Stimulated activated CD8-positive, alpha-beta memory T cell treated with anti-CD3 and anti-CD28 coated beads, Interleukin-4, amount 100 ng/mL, for 4 hours (primary cell): ENCODE measurements at places on chromosomes 2 and 18.

- DNase-seq: no peak
These were observed 732 bp upstream of the ANXA4 start for GRCh38 chr2:69741229-69741574.

- no peak for DNase-seq
These were observed 37.6 kb upstream of the MSTN start for GRCh38 chr2:190099890-190100697.

DNA sequence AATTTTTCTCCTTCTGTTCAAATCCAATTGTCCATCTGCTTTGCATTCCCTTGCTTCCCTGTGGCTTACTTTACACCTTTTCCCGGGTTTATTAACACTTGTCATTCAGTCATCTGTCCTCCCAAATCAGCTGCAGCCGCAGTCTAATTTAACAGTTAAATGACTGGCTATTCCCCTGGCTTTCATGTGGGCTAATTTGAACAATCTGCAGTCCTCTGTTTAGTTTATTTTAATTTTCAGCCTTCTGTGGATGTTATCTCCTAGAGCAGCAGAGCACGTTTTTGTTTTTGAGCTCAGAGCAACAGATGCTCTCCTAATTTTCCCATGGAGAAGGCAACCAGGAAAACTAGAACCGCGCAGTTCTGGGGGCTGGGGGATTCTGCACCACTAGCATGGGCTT, 55.0 kb downstream of the MEP1B start:
- DNase-seq: no peak

DNA sequence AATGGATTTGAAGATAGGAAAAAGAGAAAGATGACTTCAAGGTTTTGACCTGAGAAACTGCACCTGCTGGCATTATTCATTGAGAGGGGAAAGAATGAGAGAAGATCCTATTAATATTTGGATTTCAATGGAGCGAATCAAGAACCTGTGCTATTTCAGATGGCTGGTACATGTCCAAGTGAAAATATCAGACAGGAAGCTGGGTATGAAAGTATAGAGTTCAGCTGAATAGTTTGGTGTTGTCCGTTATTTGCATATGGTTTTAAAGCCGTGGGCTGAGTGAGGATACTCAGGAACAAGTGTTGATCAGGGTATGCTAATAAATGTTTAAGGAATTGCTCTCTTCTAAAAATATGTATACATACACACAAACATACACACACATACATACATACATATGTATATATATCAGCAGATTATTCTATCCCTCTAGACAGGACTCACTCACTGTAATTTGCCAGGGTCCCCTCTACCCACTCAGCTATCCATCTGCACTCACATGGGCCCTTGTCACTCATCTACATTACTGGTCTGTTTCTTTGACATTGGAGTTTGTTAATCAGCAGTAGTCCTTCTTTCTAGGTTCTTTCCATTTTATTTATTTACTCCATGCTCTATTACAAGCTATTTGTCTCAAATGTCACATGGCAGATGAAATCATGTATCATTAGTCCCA, 33.9 kb upstream of the IKZF2 start:
- no peak for DNase-seq

DNA sequence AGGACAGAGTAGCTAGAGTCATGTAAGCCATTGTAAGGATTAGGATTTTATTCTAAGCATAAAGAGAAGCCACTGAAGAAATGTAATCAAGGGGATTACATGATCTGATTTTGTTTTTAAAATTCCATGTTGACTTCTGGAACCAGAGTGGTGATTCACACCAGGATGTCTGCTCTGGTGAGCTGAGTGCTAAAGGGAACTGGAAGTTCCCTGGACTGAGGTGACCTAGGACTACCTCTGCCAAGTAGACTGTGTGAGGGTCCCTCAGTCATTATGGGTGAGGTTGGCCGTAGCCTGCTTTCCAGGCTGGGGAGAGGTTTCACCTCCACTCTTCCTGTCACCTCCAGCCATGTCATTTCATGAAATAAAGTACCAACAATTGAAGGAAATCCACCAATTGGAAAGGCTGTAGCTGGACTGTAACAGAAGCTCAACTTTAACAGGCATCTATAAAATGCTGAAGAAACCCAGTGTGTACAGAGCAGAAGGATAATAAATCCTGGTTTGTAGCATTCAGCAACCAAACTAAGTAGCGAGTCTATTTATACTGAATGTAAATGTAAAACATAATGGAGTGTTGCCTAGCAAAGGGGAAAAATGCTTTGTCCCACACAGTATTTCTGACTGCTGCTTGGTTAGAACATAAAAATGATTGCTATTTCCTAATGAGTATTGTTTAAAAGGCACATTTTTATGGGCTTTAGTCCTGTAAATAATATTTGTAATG, 507.4 kb upstream of the PKDCC start:
- no peak for DNase-seq

DNA sequence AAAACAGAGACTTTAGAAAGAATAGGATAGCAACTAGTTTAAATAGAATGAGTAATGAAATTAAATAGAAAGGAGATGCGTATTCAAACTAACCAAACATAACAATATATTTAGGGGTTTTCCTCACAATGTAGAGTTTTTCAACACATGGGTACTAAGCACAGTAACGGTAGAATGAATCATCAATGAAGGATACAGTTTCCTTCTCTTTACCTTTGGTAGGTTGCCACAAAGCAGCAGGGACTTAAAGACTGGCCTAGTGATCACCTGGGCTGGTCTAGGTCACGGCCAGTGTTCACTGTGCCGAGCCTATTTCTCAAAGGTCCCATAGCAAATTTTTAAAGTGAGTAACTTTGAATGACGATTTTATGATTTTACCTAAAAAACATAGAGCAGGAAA, 311.7 kb downstream of the XIRP2 start:
- no peak for DNase-seq

DNA sequence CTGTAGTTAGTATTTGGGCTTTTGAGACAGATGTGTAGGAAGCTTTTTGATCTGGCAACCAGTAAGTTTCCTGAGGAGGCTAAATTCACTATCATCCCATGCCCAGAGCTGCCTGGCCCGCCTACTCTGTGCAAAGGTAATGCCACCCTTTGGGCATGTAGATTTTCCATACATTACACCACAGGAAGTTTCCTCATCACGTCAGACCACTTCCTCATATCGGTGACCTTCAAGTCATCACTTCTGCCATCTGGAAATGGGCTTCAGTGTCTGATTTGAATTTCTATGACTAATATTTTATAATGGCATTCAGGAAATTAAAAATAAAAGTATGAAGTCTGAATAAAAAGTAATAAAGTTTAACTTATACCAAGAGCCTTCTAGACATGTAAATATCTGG, 825.4 kb downstream of the DCDC2C start:
- no peak for DNase-seq

- no peak for DNase-seq
These were observed 7.8 kb upstream of the TRABD2A start for GRCh38 chr2:84888401-84889276.

DNA sequence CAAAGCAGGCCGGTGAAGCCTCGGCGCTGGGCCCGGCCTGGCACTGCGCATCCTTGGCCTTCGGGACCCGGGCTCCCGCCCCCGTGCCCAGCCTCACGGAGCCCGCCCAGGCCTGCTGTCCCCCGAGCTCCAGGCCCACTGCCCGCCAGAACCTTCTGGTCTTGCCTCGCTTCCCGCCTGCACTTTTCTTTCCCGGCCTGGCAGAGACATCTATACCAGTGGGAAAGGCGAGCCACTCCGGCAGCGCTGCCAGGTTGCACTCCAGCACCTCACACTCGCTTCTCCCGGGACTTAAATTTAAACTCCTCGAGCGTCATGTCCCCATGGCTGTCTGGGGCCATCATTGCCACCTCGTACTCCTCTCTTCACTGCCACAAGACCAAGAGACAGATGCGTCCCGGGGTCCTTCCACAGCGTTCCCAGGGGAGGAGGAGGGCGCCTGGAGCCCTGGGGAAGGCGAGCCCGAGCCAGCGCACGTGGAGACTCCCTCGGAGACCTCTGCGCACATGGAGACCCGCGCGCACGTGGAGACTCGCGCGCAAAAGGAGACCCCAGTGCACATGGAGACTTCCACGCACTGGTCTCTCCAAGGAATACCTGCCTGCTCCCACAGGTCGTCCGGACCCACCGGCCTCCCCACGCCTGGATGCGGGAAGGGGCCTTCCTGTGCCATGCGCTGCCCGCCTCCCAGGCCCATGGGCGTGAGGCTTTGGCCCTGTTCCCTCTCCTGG, 253.1 kb upstream of the SALL3 start:
- no peak for DNase-seq

DNA sequence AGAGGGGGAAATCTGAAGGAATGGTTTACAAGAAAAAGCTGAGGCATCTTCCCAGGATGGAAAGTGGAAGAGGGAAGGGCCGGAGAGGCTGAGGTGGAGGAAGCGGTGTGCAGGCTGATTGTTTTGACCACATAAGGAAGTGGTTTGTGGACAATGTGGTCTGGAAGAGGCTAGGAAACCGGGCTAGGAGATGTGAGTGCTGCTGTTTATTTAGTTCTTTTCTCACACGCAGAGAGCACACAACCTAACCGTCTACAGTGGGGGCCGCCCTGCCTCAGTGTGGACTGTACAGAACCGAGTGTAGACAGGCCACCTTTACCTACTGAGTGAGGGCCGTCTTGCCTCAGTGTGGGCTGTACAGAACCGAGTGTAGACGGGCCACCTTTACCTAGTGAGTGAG, 251.7 kb upstream of the PXDN start:
- DNase-seq: no peak

DNA sequence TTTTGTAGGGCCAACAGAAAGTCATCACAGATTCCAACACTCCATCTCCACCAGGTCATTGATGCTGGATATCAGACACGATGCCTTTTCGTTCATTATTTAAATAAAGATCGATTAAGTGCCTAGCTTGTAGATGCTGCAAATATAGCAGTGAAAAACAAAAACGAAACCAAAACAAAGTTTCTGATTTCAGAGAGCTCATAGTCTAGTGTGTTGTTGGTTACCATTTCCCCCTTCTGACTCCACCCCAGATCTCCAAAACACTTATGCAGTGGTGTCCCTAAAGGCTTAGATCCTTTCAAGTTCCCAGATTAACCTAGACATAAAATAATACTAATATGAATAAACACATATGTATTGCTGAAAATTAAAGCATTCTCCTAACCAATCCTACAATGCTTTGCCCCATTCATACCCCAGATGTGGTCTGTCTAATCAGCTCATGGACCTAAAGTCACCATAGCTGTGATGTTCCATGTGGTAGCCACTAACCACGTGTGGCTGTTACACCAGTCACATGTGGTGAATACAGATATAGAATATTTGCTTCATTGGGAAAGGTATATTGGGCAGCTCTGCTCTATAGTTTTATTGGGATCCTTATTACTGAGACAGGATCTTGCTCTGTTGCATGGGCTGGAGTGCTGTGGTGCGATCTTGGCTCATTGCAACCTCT, 787.2 kb downstream of the TDRD15 start:
- no peak for DNase-seq

DNA sequence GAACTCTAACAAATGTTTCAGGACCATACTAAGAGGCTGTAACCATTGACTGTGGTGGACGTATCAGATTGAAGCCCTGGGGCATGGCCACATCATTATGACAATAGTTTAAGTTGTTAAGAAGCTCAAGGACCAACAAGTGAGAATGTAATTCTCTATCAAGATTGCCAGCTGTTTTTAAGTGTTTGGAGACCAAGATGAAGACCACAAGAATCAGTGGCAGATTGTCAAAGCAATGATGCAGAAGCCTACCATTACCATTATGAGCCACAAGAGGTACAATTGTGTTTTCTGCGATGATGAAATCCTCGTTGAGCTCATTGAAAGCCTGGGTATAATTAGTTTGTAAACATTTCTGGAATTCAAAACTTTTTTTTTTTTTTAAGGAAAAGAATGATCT, 261.1 kb upstream of the ZEB2 start:
- DNase-seq: no peak

GRCh38 chr18:23664674-23665073, 2.0 kb upstream of the ANKRD29 start:
- no peak for DNase-seq

DNA sequence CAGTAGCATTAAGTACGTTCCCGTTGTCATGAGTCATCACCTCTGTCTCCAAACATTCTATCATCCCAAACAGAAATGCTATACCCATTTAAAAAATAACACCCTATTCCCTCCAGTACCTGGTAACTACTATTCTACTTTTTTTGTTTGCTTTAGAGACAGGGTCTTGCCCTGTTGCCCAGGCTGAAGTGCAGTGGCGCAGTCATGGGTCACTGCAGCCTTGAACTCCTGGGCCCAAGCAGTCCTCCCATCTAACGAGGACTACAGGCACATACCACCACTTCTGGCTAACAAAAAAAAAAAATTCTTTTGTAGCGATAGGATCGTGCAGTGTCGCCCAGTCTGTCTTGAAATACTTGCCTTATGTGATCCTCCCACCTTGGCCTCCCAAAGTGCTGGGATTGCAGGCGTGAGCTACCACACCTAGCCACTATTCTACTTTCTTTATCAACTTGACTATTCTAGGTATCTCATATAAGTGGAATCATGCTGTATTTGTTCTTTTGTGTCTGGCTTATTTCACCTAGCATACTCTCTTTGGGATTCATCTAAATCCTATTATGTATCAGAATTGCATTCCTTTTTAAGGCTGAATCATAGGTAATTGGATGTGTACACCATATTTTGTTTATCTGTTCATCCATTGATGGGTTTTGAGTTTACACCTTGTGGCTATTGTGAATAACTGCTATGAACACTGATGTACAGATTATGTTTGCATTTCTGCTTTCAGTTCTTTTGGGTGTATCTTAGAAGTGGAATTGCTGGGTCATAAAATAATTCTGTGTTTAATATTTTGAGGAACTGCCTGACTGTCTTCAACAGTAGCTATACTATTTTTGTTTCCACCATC, 14.4 kb downstream of the ZCCHC2 start:
- no peak for DNase-seq

DNA sequence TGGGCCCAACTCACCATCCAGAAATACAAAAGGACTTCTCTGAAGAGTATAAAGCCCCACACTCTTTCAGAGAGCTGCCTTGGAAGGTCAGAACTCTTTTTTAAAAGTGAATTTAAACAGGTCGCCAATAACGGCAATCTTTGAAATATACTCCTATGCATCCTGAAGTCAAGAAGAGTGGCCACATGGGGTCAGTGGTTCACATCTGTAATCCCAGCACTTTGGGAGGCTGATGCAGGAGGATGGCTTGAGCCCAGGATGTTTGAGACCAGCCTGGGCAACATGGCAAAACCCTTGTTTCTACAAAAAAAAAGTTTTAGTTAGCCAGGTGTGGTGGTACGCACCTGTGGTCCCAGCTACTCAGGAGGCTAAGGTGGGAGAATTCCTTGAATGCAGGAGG, 68.1 kb upstream of the FZD7 start:
- DNase-seq: no peak

- no peak for DNase-seq
These were observed 60.0 kb downstream of the RNF144A start for GRCh38 chr2:6977113-6977741.

DNA sequence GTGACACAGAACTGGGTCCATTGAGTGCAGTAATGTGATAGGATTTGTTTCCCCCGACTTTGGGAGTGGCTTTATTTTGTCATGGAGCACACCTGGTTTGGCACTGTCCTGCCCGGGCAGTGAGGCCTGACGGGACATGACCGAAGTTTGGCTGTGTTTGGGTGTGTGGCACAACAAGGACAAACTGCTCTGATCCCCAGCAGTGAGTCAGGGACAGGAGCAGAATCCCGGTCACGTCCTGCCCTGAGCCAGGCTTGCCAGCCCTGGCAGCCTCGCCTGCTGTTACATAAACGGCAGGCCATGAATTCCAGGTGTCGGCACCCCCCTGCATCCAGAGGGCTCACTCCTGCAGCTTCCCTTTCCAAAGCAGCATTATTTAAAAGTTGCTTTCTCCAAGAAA, 45.7 kb downstream of the IMPA2 start:
- DNase-seq: no peak
